ENCODE measurements at places on chromosomes 5 and 9.

GRCh38 chr5:34509392-34509791, 146.7 kb upstream of the RAI14 start:
- no peak for DNase-seq

GRCh38 chr5:60568646-60569045, 131.3 kb downstream of the DEPDC1B start:
- DNase-seq = no peak

GRCh38 chr9:119765632-119766175, 396.5 kb upstream of the BRINP1 start:
- DNase-seq = no peak

- no peak for DNase-seq
These were observed 38.4 kb downstream of the TMEM252 start for GRCh38 chr9:68502279-68502678.

DNA sequence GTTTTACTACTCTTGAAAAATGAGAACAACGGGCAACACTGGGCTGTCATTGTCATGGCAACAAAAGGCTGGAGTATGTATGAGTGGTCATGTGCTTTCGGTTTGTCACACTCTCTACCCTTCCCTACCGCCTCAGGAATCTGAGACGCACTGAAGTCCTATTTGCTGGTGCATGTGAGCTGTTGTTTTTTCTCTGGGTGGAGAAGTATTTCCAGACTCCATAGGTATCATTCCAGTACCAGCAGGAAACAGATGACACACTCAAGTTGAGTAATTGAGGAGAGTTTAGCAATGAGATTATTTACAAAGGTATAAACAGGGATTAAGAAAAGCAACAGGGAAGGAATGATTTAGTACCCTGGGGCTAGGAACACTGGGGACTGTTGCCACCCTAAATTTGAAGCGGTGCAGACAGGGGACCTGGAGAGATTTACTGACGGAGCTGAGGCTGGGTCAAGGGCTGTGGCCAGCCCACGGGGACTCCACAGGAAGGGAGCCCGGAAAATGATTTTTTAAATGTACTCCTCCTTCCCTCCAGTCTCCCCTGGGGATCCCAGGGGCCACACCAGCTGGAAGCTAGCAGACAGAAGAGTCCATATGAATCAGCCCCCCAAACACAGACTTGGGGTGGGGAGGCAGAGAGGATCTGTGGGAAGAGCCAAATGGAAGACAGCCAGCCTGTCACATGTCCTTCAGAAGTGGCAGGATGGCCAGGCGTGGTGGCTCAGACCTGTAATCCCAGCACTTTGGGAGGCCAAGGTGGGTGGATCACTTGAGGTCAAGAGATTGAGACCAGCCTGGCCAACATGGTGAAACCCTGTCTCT, 13.2 kb upstream of the ZBTB43 start:
- peak; percentile 48 for DNase-seq

DNA sequence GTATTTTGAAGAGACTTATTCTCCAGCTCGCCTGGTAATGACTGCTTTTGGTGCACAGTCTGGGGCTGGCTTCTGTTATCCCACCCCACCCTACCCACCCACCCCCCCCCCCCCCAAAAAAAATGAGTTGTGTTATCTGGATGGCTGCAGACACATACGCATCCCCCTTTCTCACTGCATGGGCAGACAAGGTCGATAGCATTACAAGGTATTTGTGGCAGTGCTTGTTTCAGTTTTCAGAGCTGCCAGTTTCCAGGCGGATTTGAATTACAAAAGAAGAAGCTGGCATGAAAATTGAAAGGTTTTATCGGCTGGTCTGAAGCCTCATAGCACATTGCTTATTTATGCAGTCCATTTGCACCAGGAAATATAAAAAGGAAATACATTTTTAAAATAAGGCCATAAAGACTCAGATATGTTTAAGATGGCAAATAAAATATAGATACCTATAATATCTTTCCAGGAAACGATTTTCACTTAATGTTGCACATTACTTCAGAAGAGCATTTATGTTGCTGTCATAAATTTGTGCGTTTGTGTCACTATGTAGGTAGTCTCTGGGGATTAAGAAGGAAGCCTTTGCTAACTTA, 85.1 kb upstream of the GRHPR start:
- DNase-seq = no peak

- no peak for DNase-seq
These were observed 32.7 kb downstream of the MORN5 start for GRCh38 chr9:122192261-122192875.

GRCh38 chr5:93209476-93209875, 371.5 kb downstream of the NR2F1-AS1 start:
- no peak for DNase-seq

- DNase-seq = no peak
These were observed 20.8 kb downstream of the MARCHF6 start for GRCh38 chr5:10374046-10375022.

DNA sequence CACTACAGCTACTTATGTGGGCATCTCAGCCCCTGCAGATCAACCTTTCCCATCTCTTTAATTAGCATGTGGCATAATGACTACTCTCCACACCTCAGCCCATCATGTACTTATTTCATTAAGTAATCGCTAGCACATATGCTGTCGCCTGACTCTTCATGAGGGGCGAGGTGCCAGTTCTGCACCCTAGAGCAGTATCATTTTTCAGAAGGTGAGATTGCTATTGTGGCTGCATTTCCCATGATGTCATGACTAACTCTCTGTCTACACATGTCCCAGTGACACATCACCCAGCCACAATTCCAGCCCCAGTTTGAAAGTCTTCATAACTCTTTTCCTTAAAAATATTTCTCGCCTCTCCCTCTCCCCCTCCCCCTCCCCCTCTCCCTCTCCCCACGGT, 7.6 kb upstream of the F2RL1 start:
- DNase-seq = peak; percentile 79

DNA sequence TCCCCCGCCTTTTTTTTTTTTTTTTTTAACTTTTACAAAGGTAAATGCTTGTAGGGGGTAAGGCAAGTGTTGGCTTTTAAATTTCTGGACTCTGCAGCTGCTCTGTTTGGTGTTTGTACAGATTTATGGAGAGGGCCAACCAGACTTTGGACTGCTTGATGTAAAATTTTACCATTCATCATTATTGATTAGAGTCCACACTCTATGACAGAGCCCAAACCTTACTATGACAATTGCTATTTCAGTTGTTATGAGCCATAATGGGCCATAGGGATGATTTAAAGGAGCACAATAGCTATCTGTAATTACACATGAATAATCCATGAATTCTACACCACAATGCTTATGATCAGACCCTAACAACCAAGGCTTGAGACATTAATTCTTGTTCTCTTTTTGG, 867.2 kb downstream of the NR2F1-AS1 start:
- no peak for DNase-seq

- no peak for DNase-seq
These were observed 545.0 kb downstream of the SLCO4C1 start for GRCh38 chr5:101751105-101751504.

- DNase-seq = no peak
These were observed 136.9 kb upstream of the PRR16 start for GRCh38 chr5:120327180-120327579.

GRCh38 chr5:159975462-159976019, 33.4 kb upstream of the TTC1 start:
- peak; percentile 96 for DNase-seq

DNA sequence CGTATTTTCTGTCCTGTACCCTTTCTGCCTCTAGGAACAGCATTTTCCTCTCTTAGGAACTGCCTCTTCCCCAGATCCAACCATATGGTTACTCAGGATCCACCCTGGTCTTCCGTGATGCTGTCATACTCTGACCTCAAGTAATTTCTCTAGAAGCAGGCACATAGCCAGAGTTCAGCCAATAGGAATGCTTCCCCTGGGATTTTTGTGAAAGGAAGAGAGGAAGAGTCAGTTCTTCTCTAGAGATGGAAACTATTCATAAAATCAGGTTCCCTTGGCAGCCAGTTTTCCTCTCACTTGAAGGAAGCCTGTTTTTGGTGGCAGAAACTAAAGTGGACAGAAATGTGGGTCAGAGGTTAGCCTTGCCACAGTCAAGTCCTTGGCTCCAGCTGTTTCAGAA, 400.1 kb upstream of the PCSK5 start:
- peak; percentile 28 for DNase-seq

- DNase-seq = no peak
These were observed 210.0 kb downstream of the MPDZ start for GRCh38 chr9:13069498-13069897.

DNA sequence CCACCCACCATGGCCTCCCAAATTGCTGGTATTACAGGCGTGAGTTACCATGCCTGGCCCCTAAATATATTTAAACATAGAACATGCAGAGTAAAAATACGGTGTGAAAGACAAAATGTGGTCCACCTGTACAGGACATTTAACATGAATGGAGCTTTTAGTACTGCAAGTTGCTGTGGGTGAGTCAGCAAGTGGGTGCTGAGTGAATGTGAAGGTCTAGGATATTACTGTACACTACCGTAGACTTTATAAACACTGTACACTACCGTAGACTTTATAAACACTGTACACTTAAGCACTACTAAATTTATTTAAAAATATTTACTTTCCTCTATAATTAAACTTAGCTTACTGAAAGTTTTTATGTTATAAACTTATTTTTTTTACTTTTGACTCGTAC, 317.8 kb downstream of the PRDM9 start:
- no peak for DNase-seq

- DNase-seq = no peak
These were observed 7.6 kb upstream of the EQTN start for GRCh38 chr9:27304521-27304920.

DNA sequence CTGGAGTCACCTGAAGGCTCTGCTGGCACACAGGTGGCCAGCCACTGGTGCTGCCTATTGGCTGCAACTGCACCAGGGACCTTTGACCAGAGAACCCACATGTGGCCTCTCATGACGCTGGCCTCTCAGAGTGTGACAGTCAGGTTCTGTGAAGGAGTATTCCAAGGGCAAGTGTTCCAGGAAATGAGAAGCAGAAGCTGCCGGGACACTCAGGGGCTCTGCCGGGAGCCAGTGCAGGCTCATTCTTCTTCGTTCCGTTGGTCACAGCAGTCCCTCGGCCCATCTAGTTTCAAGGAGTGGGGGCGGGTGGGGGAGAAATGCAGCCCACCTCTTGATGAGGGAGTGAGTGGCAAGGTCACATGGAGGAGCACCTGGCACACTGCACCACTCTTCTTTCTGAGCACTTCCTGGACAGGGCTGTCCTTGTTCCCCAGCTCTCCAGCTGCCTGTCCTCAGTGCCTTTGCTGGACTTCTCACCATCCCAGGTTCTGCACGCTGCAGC, 237.5 kb downstream of the GADD45G start:
- DNase-seq = no peak

DNA sequence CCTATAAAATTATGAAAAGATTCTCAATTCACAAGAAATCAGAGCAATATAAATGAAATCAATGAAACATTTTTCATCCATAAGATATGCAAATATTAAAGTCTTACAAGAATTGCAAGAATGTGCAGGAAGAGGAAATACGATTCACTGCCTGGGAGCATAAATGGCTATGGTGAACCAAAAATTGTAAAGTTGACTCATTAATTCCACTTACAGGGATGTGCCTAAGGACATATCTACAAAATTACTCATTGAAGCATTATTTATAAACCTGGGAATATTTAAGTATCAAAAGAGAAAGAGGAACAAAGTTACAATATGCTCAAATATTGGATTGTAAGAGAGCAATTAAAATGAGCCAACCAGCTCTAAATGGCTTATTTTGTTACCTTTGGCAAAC, 6.9 kb upstream of the NIPSNAP3A start:
- peak; percentile 83 for DNase-seq

GRCh38 chr5:50965654-50966375, 299.4 kb downstream of the PARP8 start:
- DNase-seq = no peak

- no peak for DNase-seq
These were observed 535.0 kb upstream of the MEF2C start for GRCh38 chr5:89417990-89418389.

DNA sequence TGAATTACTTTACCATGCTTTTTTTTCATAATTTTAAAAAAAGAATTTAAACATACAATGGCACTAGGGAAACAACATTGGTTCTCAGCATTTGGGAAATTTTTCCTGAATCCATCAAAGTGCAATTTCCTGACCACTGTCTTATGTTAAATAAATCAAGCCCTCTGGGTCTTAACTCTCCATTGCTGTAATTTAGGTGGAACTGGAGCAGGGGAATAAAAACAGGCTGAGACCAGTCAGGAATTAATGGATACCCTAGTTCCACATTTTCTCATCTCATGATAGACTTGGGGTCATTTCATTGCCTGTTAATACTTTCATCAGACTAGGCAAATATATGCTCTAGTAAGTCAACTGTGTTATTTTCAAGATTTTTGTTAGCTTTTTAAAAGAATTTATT, 103.1 kb downstream of the FBN2 start:
- DNase-seq = no peak

GRCh38 chr9:93648836-93649235, 72.5 kb downstream of the PHF2 start:
- DNase-seq = no peak

- DNase-seq = no peak
These were observed 31.8 kb upstream of the PLCXD3 start for GRCh38 chr5:41542183-41542582.

DNA sequence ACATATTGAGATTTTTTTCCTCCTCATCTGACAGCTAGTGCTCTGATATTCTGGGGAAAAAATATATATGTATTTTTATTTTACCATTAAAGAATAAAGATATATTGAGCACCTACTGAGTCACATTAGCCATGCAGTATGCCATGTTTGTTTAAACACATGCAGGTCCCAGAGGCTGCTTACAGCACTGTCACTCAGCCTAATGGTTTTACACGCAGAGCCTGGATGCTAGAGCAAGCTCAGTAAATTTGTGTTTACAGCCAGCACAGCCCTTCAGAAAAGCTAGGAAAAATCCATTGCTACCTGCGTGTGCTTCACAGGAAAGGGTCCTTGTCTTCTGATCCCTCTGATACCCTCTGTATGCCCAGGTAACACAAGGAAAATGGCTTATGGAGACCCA, 146.2 kb downstream of the SEMA6A start:
- no peak for DNase-seq

DNA sequence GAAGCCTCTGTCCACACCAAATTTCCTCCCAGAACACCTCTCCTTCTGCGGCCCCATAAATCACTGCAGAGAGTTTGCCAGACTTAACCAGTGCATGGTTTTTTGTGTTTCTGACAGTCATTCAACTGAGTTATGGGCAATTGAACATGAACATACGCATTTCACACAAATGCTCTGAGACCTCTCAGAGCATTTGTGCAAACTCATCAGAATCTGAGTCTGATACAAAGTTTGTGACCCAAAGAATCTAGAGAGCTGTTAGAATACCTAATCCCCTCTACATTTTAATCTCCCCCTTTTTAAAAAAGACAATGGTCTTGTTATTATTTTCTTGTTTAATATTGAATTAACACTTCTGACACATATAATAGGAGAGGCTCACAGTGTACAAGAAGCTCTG, 416.9 kb upstream of the SMARCA2 start:
- no peak for DNase-seq

DNA sequence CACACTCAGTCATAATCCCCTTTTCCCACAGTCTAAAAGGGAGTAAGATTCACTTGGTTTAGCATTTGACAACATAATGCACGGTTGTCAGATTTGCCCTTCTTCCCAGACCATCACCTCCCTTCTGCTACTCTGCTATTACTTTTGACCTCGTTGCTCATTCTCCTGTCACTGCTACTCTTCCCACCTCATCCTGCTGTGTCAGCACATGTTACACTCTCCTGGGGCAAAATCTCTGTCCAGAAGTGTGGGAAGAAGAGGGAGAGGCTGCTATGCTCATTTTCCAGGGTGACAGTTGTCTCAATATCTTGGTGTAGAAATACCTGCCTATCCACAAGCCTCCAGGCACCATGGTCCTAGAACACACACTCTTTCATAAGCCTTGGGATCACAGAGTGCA, 449.9 kb upstream of the PIK3R1 start:
- DNase-seq = no peak
